ENCODE measurements at places on chromosomes 5 and 9. TPM values are rescaled to one million over a fixed set of nuclear protein-coding genes. Genes with fewer than 3 reads are reported as not detected.
A peak's percentile ranks its signal among the peaks of the same experiment; 100 is the strongest.

N4BP3 gene
- total RNA-seq: 5.3 TPM

CER1 gene
- not detected for total RNA-seq

TMEM215 gene
- total RNA-seq: not detected

SLCO6A1 gene
- total RNA-seq: not detected

FCN1 gene
- 2.3 TPM for total RNA-seq

TAF11L10 gene
- total RNA-seq: not detected

SLC6A3 gene
- not detected for total RNA-seq

C8G gene
- total RNA-seq: 0.96 TPM

FGF1 gene
- total RNA-seq: not detected

CACFD1 gene
- total RNA-seq: 1.3 TPM

SPATA31E1 gene
- total RNA-seq: not detected

DNAI1 gene
- total RNA-seq: not detected

AFAP1L1 gene
- total RNA-seq: 0.18 TPM

GHR gene
- not detected for total RNA-seq

CHMP5 gene
- total RNA-seq: 55.0 TPM

GPR150 gene
- total RNA-seq: 0.18 TPM

CCDC69 gene
- 47.9 TPM for total RNA-seq

EIF4EBP3 gene
- total RNA-seq: 11.9 TPM

INSL4 gene
- not detected for total RNA-seq

DNA sequence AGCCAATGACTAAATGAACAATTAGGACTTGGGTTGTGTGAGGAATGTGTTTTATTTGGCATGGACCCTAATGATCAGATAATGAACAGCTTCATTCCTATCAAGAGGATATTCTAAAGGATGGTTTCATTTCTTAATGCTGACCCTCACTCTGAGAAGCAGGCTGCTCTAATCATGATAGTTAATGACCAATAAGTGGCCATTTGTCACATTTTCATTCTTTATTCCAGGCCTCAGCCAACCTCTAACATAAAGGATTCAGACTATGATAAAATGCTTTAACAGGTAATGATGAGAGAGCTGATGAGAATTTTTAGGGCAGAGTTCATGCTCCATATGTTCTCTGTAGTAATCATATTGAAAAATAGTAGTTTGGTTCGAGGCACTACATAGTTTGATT lies 301.5 kb upstream of the ARRDC3 start:
- DNase-seq: no peak

GRCh38 chr5:71699233-71699632 lies 19.8 kb upstream of the CARTPT start:
- DNase-seq: no peak

DNA sequence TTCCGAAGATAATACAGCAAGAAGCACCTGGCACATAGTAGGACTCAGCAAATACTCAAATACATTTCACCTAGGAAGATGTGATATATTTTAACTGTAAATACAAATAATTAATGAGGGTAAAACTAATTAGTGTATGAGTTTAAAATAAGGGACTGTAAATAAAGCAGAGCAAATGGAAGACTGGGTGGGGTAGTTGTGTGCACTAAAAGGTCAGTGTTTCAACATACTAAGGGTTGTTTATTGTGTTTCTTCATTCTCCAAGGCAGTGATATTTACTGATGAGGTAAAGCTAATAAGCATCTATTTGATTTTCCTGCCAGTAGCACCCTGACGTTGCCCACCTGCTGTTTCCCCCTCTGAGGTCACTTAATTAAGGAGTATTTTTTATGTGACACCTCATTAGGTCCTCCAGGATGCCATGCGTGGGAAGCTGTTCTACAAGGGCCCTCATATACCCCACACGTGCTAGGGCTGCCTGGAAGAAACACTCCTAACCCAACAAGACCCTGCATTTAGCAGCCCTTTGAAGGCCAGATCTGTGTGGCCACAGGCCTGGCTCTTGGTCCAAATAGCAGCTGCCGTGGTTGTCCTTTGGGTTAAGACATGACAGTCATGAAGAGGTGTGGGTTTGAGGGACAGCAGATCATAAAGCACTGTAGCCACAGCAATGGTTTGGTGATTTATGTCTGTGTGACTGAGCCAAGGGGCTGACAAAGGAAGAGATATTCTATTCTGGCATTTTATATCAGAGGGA lies 97.5 kb upstream of the RPS23 start:
- DNase-seq: no peak

- DNase-seq: no peak
Measured at GRCh38 chr9:89563571-89564345, 41.1 kb upstream of the GADD45G start.

GRCh38 chr5:154732212-154732611 lies 23.0 kb upstream of the LARP1 start:
- DNase-seq: no peak

GRCh38 chr5:116765441-116765840 lies 190.8 kb upstream of the SEMA6A start:
- no peak for DNase-seq

DNA sequence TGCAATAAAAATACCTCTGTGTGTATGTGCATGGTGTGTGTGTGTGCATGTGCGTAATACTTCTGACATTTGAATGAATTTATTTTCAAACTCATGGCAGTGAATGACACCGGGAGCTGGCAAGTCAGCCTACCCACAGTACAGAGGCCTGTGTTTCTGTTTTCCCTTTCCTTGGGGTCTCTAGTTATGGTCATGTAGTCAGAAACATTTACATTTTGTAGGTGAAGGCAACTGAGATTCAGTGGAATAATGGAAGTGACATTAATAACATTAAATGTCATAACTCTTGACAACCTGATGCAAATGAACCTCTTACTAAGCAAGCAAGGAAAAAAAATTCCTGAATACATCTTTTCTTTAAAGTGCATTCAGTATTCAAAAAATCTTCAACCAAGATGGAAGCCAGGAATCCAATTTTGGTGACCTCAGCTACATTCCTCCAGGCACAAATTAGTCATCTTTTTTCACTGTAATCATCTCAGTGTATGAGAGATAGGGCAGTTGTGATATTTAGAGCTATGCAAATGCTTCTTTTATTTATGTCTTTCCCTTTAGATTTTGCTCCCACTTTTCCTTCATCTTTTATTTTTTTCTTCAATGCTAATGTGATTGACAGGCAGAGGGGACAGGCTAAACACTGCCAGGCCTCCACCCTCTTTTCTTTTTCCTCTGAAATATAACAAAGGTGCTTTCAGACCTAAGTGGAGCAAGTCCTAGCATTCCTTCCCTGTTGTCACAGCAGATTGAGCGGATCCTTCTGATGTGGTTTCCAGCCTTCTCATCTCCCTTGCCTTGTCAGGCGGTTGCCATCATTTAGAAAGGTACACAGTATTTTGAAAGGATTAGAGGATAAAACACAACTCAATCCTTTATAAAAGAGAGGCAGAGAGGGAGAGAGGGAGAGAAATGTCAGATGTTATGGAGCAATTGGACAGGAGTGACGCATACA lies 569.8 kb upstream of the ADAMTS16 start:
- no peak for DNase-seq

GRCh38 chr9:133704711-133705181 lies 33.4 kb downstream of the SARDH start:
- DNase-seq: no peak

GRCh38 chr9:131270171-131271015 lies 5.9 kb downstream of the FAM78A start:
- DNase-seq: peak; percentile 48

DNA sequence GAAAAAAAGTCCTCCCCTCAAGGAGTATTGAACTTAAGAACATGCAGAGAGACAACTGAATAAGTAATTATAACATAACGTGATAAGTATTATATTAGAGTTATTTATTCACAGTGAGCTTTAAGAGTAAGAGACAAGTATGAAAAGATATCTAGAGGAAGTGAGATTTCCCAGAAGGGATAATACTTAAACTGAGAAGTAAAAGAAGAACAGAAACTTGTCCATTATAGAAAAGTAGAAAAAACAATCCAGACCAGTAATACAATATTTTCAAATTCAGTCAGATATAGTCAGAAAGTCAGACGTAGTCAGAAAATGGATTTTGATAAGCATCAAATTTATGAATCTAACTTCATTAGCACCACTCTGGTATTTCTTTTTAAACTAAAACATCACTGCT lies 613.0 kb upstream of the CCNG1 start:
- DNase-seq: no peak

DNA sequence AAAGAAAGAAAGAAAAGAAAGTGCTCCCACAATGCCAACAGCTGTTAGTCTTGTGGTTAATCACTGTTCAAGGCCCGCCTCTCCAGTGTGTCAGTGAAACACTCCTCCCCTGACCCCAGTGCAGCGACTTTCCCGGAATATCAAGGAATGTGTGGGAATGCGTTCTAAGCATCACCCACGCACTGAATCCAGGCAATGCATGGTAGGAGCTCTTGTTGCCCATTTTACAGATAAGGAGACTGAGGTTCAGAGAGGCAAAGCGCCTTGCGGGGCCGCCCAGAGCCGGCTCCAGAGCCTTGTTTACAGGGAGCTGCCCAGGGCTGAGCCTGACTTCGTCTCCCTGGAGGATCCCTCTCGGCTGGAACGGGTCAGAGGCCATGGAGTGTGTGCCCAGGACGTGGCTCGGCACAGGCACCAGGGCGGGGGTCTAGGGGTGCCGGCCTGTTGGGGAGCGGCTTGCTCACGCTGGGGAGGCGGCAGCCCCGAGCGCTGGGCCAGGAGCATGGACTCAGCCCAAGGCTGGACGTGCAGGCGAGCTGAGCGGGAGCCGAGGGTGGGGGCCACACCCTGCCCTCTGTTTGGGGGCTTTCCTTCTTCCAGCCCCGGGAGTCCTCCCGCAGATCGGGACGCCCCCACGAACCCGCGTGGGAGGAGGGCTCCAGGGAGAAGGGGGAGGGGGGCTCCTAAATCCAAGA lies 823 bp downstream of the ST6GALNAC6 start:
- DNase-seq: no peak

GRCh38 chr5:135214897-135215616 lies 181.0 kb upstream of the PITX1 start:
- DNase-seq: no peak

DNA sequence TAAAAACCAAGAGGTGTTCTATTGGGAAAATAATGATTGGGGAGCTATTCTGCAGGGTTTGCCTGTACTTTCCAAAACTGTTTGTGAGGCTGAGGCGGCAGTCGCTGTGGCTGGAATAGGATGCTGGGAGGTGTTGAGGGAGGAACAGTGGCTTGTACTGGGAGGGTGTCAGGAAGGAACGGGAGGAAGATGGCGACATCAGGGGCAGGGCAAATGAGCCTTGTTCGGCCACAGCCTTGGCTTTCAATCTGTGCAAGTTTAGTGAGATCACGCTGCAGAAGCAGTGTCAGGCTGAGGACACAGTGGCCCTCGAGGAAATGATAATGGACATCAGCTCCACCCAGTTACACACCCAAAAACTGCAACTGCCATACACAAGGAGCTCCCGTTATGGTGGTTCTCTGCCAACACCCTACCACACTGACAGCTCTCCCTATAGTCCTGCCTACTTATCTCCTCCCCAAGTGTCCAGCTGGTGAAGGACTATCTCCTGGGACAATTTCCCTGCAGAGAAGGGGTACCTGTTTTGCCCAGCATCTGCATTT lies 27.3 kb downstream of the KIF2A start:
- DNase-seq: no peak

GRCh38 chr5:55316837-55317236 lies 9.0 kb downstream of the MTREX start:
- DNase-seq: no peak

GRCh38 chr5:39547553-39548154 lies 122.9 kb upstream of the DAB2 start:
- peak; percentile 19 for DNase-seq

GRCh38 chr5:80793354-80793753 lies 138.6 kb upstream of the DHFR start:
- no peak for DNase-seq

DNA sequence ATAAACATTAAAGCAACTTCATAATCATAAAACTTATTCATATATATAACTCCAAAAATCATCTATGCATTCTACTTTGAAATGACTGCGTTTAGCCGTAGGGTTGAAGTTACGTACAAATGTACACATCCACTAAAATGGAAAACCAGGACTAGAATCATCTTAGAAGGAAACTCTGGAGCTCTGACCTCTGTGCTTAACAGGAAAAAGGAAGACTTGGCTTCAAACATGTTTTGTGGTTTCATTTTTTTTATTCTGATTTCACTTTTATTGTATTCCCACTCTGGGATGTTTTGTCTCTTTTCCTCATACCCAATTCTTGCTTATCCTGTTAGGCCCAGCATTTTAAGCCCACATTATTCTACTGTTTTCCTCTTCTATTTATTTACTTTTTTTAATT lies 44.9 kb downstream of the GRAMD2B start:
- DNase-seq: no peak

GRCh38 chr5:53543401-53543800 lies 17.0 kb upstream of the NDUFS4 start:
- DNase-seq: no peak

- DNase-seq: no peak
Measured at GRCh38 chr5:170597109-170597751, 93.4 kb downstream of the KCNIP1 start.

- no peak for DNase-seq
Measured at GRCh38 chr5:158611581-158611980, 488.1 kb downstream of the EBF1 start.

DNA sequence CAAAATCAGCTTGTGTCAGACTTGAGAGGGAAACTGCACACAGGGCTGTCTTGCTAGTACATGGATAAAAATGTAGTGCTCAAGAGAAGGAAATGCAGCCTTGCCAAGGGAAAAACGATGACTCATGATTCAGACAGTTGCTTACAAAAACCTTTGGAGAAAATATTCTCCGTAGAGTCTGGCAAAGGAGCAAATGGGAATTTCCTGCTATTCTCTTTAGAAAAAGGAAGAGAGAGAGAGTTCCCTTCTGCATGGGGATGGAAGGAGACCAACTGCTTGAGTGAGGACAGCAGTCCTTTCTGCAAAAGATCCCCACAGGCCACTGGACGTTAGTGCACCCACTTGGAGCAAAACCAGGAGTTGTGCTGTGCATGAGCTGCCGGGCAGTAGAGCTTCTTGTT lies 7.6 kb downstream of the IFNB1 start:
- DNase-seq: no peak

DNA sequence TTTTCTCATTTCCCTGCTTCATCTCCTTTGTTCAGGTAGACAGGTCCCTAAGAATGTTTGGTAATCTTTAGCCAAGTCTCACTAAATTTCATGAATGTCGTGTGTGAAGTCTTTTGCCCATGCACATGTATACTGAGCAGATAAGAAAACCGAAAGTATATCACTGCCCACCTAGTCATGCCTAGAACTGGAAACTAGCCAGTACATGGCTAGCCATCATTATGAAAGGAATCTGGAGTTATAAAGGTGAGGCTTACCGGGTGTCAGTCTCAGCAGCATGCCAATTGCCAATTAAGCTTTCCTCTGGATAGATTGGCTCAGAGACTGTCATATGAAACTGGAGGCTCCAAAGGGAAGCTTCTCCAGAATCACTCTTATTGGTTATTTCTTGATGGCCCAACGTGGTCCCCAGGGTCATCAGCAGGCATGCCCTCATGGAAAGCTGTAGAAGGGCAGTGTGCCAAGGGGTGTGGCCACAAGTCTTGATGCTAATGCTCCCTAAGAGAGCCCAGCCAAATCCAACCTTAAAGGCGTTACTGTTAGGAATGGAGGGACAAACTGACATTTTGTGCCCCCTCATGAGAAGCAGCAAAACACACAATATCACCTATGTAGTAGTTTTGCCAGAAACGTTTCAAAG lies 307.3 kb upstream of the PIK3R1 start:
- DNase-seq: no peak

- no peak for DNase-seq
Measured at GRCh38 chr9:7033076-7034045, 275.6 kb downstream of the KDM4C start.

All from CD8-positive, alpha-beta memory T cell (primary cell).